ENCODE measurements at places on chromosomes 13 and 19. TPM values are rescaled to one million over a fixed set of nuclear protein-coding genes. Genes with fewer than 3 reads are reported as not detected.

The KLK6 gene
- not detected for polyA plus RNA-seq

The ICAM3 gene
- polyA plus RNA-seq, result 8.6 TPM

The SRRM5 gene
- 0.80 TPM for polyA plus RNA-seq

The RFPL4A gene
- polyA plus RNA-seq, result not detected

The NOP53 gene
- polyA plus RNA-seq, result 242 TPM

The STK11 gene
- 56.4 TPM for polyA plus RNA-seq

The GDF15 gene
- polyA plus RNA-seq, result 0.50 TPM

The FSD1 gene
- 0.04 TPM for polyA plus RNA-seq

The FUT2 gene
- 0.19 TPM for polyA plus RNA-seq

The MAB21L1 gene
- 0.23 TPM for polyA plus RNA-seq

The ZNF723 gene
- not detected for polyA plus RNA-seq

The CEACAM7 gene
- not detected for polyA plus RNA-seq

The AXL gene
- polyA plus RNA-seq, result 5.0 TPM

The IL17D gene
- polyA plus RNA-seq, result 0.30 TPM

The ZNF805 gene
- 2.4 TPM for polyA plus RNA-seq

The PTH2 gene
- not detected for polyA plus RNA-seq
